Amniotic stem cell (primary cell): ENCODE measurements at places on chromosomes 1 and 21.

GRCh38 chr1:165703648-165704047 lies 5.3 kb upstream of the ALDH9A1 start:
- DNase-seq, result no peak

GRCh38 chr21:16983420-16983819 lies 529.4 kb upstream of the CXADR start:
- no peak for DNase-seq

- DNase-seq, result no peak
Observed at GRCh38 chr1:236222632-236223031, 59.1 kb downstream of the ERO1B start.

DNA sequence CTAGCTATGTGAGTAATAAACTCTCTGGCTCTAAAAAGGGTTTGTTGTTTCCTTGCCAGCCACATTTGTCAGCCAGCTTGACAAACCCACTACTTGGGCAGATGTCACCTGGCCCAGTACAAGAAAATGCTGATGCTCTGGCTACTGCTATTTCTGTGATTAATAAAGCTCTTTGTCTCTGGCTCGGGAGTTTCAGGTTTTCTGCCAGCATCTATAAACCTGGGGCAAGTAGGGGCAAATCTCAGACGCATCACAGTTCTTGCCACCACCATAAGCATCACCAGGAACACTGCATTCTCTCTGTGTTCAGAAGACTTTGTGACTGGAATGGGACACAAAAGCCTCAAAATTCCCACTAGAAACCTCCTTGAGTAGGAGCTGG lies 2.5 kb downstream of the ITLN2 start:
- DNase-seq, result no peak

DNA sequence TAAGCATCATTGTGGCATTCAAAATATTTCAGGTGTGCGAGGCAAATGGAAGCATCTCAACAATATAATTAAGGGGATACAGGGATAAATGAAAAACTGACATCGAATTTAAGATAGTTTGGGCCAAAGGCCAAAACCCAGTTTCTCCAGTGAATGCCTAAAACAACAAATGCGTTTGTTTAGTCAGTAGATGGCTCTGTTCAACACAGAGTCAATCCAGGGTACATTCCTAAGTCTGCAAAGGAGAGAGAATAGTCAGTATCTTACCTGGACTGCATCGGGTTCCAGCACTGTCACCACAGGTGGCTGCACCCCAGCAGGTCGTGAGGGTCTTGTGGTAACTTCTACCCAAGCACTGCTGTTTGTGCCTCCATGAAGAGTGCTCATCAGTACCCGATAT lies 321.1 kb downstream of the KCTD3 start:
- no peak for DNase-seq
